ENCODE measurements at places on chromosomes 6 and 20. TPM values are rescaled to one million over a fixed set of nuclear protein-coding genes. Genes with fewer than 3 reads are reported as not detected.

Gene BHLHE23
- total RNA-seq: not detected

Gene AFG1L
- total RNA-seq: 2.7 TPM

Gene ANKRD6
- 3.6 TPM for total RNA-seq

Gene GSTA1
- total RNA-seq: not detected

Gene PRSS16
- total RNA-seq: not detected

All from gastrocnemius medialis (tissue), 4 donors.